ENCODE measurements at places on chromosomes 6 and 20.

DNA sequence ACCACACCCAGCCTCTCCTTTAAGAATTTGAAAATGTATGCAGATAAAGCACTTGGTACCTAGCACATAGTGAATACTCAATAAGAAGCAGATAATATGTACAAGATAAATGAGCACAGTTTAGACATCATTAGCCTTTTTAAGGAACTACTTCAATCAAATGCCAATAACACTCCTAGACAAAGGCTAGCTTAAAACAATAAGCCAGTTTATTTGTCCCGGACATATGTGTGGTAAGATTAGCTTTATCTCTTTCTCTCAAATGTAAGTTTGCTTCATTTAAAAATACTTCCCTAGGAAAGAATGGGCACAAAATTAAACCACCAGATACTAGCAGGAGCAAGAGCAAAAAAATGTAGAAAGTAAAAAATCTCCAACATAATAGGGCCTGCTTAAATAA, 73.8 kb downstream of the MAP3K5 start:
- DNase-seq: no peak

GRCh38 chr20:7829776-7830175, 110.5 kb downstream of the HAO1 start:
- DNase-seq: no peak

- no peak for DNase-seq
These were observed 374.7 kb downstream of the ZFAND3 start for GRCh38 chr6:38194282-38194572.

- peak; percentile 70 for DNase-seq
These were observed at the start of gene POPDC3 for GRCh38 chr6:105179244-105180065. POPDC3 (minus strand) TSS chr6:105180014; CDS start chr6:105161909, 18,105 bp downstream.

GRCh38 chr20:1868856-1869255, 26.4 kb upstream of the SIRPA start:
- no peak for DNase-seq

- DNase-seq: no peak
These were observed 98.8 kb downstream of the MANEA start for GRCh38 chr6:95676011-95676628.

GRCh38 chr20:46979603-46980241, 85.1 kb downstream of the EYA2 start:
- no peak for DNase-seq

GRCh38 chr6:42688281-42688680, 34.1 kb downstream of the PRPH2 start:
- no peak for DNase-seq

DNA sequence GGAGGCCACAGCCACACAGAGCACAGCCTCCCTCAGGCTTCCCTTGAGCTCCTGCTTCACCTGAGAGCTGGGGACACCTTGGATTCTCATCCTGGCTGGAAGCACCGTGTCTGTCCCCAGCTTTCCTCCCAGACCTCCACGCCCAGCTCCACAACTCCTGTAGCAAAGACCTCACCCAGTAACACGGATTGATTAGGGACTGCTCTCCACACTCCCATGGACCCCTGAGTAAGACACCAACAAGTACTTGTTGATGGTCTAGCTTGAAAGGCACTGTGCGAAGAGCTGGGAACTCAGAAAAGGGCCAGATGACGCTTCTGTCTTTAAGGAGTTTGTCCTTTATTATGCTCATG, 109.6 kb downstream of the DLL1 start:
- no peak for DNase-seq

DNA sequence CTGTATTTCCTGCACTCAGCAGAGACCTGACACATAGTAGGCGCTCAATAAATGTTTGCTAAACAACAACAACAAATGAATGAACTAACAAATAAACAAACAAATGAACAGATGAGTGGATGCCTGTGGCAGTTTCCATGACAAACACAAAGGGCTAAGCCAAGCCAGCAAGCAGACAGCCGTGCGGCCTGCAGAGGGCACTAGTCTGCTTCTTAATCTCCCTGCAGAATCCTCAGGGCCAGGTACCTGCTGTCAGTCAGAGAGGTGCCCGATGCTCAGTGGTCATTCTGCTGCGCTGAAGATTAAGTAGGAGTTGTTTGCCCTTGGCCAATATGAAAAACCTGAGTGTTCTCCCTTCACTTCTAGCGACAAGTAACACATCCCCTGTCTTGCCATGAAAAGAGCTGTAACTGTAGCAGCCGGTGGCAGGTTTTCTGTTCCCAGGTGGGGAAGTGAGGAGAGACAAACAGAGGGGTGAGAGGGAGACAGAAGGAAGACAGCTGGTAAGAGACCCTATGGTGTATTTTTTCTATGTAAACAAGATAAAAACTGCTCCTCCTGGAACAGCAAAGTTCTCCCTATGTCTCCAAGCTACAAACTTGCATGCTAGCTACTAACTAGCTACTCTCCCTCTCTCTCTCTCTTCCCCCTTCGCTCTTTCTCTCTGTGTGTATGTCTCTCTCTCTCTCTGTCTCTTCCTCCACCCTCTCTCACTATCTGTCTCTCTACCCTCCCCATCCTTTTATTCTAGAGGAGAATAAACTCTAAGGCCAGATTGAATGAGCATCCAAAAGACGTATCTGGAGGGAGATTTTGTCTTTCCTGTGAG, at the start of gene MC3R:
TSS of gene MC3R (plus strand) at position 779 of the 829 bp plus-strand sequence. CDS start 112 bp downstream, outside the sequence.
- DNase-seq: peak; percentile 55

DNA sequence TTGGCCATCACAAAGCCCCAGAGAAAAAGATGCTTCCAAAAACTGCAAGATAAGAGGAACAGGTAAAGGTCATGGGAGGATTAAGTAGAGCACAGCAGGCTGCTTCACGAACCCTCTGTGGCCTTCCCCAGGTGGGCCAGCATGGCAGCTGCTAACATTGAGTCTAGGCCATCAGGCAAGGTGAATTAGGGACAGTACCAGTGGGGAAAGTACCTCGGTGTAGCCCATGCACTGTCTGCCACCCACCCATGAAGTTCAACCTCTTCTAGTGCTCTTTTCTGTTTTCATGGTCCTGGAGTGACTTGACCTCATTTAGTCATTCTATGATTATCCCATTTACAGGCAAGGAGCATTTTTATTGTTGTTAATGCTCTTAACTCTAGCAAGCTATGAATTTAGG, 108.6 kb upstream of the DUSP22 start:
- DNase-seq: no peak

DNA sequence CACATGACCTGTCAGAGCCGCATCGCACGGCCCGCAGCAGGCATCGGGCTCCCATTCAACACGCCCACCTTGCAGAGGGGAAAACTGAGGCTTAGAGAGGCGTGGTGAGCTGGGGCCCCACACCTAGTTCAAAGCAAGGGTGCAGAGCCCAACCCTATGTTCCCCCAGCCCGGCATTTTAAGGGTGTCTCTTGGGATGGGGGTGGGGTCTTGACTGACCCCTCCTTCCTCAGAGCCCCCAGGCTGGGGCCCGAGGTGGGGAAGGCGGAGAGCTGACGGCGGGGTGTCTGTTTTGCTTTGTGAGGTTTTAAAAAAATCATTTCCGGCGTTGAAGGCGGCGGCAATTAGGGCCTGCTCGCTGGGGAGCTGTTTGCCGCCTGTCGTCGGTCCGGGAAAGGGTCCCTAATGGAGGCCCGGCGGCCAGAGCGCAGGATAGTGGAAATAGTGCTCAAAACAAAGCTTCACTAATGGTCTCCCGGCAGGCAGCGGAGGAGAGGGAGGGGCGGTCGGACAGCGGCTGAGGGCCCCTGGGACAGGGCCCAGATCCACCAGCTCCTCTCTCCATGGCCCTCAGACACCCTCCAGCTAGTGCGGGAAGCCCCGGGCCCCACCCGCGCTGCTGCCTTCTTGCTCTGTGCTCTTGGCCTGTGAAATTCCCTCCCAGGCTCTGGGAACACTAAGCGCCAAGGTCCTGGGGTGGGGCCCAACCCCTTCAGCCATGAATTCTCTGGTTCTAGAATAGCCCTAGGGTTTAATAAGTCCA, 11.9 kb downstream of the VSTM2L start:
- peak; percentile 93 for DNase-seq

DNA sequence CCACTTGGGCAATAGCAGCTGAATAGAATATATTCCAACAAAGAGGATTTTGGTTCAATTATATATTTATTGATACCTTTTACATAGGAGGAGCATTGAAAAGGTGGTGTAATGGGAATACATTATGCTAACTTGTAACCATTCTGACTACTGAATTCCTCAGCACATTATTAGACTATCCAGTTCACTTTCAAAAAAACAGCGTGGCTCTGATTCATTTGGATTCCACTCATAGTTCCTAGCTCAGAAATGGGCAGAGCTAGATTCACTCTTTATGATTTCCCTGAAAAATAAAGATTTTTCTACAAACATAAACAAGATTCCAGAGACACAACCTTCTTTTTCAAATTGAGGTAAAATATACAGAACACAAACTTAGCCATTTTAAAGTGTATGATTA, 9.2 kb upstream of the TRERF1 start:
- DNase-seq: no peak

GRCh38 chr20:50596694-50597021, 86.5 kb downstream of the PTPN1 start:
- no peak for DNase-seq

DNA sequence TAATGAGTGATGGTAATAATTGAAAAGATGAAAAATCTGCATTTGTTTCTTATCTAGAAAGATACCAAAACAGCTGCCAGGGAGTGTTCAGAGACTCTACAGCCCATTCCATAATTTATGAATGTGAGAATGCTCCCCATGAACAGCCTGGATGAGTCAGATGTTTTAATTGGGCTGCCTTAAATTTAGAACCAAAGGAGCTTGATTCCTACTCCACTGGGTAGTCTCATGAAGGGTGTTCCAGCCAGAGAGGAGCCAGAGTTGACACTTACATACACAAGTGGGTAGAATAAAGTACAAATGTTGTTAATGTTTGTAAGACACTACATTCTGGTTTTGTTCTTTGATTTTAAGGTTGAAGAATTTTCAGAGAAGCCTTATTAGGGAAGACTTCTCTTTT, 158.7 kb upstream of the PRND start:
- no peak for DNase-seq

Data from SK-N-DZ (cell line).